Activated gamma-delta T cell treated with Interleukin-2 at 50 U/mL for 16 hours (primary cell): ENCODE measurements at places on chromosomes 6 and 20.
A peak's percentile ranks its signal among the peaks of the same experiment; 100 is the strongest.

- peak; percentile 28 for DNase-seq
These were observed at the start of gene TGM2 for GRCh38 chr20:38165089-38165965. Gene TGM2, minus strand, starts transcription at chr20:38165270. Its CDS starts 72 bp downstream, at chr20:38165198.

- DNase-seq, result no peak
These were observed 25.9 kb upstream of the GTSF1L start for GRCh38 chr20:43752561-43753301.

DNA sequence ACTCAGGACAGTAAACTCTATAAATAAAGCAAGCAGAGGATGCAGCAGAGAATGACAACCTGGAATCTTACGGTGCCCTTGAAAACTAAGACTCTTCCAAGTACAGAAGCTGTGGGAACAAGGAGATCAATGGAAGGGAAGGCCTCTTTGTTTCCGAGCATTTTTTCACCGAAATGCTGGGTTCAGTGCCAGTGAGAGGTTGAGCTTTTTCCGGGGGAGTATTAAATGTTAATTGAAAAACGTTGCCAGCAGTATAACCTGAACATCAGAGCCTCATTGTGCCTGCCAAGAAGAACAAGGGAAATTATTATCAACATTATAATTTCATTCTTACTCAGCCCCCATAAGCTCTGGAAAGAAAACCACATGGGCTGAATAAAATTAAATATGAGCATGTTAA, 17.5 kb downstream of the OPRM1 start:
- DNase-seq, result no peak

GRCh38 chr6:7975764-7976146, 65.2 kb upstream of the TXNDC5 start:
- DNase-seq, result no peak

- DNase-seq, result no peak
These were observed 180.7 kb downstream of the HIVEP2 start for GRCh38 chr6:142764311-142764710.

DNA sequence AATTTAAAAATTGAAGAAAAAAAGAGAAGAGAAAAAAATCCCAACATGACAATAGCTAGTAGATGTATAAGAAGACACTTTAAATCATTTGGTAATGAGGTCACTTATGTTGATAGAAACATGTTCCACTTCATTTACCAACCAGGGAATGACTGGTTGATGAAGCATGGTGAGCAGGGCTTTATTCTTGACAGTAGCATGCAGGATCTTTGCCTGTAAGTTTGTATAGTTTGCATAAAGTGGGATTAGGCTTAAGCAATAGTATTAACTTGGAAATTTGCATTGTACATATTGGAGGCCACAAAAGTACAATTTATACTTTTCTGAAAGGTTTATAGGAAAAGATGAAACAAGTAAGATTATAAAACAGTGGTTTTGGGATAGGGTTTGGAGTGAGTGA, 67.0 kb downstream of the NOX3 start:
- DNase-seq, result no peak

DNA sequence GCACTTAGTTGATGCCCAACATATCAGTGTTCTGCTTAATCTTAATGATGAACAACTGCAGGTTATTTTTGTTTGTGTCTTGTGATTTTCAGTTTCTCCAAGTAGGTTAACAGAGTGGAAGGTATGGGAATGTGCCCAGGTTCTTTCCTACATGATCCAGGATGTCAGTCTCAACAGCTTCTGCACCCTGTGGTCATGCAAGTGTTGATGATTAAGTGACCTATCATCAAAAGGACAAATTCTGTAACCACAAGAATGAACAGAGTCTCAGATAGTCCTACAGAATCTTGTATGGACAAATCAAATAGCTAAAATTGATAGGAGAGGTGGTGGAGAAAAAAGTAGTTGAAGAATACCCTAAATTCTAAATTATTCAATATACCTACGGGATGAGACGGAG, 26.1 kb downstream of the MAN1A1 start:
- DNase-seq, result no peak

DNA sequence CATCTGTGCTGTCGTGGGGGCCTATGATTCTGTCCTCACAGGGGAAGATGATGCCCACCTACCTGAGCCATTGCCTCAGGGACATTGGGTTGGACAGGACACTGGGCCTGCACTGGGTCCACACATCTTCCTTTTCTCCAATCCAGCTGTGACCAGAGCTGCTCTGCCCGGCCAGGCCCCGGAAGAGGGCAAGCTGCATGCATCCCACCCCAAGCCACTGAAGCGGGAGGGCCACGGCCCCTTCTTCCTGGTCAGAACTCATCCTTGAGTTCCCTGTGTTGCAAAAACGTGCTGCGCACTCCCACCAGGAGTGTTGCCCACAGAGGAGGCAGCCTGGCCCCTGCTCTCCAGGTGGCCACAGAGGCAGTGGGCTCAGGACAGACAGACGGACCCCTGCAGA, 38.2 kb downstream of the SPDEF start:
- DNase-seq, result no peak

GRCh38 chr20:63740627-63741353, 1.2 kb downstream of the SLC2A4RG start:
- peak; percentile 35 for DNase-seq

DNA sequence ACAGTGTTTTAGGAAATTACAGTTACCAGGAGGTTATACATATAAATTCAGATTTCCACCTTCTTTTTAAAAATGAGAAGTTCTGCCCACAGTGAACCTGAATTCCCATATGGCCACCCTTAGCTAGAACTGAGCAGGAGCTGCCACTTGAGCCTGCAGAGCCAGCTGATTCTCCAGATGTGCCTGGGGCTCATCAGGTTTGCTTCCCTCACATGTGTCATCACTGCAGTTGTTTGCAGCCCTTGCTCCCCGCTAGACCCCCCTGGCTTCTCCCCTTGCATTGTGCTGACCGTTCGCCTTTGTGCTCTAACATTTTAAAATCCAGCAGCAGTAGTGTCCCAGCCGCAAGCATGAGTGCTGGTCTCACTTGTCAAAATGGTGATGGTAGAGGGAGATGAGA, 131.1 kb downstream of the UTRN start:
- no peak for DNase-seq

DNA sequence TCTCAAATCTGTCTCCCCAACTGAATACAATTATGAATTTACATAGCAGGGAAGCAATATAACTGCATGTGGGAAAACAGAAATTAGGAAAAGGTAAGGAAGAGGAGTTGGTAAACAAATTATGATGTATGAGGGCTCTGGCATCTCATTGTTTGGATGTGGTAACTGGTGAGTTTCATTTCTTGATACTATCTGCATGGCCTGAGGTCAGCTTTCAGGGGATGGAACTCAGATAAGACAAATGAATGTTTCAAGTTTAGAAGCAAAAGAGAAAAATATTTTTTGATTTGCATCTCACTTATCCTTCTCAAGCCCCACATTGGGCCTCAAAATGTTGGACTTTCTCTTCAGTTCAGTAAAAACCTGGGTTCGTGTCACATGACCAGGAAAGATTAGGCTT, 302.2 kb upstream of the GJE1 start:
- no peak for DNase-seq

- DNase-seq, result no peak
These were observed 36.7 kb downstream of the LAMA2 start for GRCh38 chr6:128919412-128920180.

DNA sequence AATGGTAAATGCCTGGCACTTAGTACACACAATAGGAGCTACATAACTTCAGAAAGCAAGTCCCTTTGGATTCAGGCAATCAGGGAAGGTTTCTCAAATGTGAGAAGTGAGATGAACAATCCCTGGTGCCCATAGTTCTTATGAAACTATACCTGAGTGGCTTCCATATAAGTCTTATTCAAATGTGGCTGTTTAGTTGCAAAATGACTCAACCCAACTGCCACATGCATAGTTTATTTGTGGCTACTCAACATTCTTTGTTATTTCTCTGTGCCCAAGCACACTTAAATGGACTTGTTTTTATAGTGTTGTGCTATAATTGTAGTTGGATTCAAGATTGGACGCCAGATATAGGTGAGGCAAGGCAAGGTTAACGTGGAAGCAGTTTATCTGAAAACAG, 93.7 kb upstream of the ATXN1 start:
- no peak for DNase-seq

GRCh38 chr20:3628502-3629314, 34.5 kb downstream of the GFRA4 start:
- no peak for DNase-seq

- no peak for DNase-seq
These were observed 37.9 kb downstream of the SPATA2 start for GRCh38 chr20:49877386-49877921.

GRCh38 chr6:156795825-156796224, 18.6 kb downstream of the ARID1B start:
- DNase-seq, result no peak

- DNase-seq, result no peak
These were observed 87.5 kb upstream of the MPC1 start for GRCh38 chr6:166470029-166470862.

- DNase-seq, result no peak
These were observed 155.6 kb upstream of the TBX18 start for GRCh38 chr6:84920021-84920420.

GRCh38 chr6:104959026-104959858, 2.3 kb downstream of the LIN28B start:
- DNase-seq, result no peak

GRCh38 chr6:2792330-2793110, 27.3 kb downstream of the WRNIP1 start:
- no peak for DNase-seq

- DNase-seq, result no peak
These were observed 506.9 kb downstream of the LMBRD1 start for GRCh38 chr6:69289689-69290495.

DNA sequence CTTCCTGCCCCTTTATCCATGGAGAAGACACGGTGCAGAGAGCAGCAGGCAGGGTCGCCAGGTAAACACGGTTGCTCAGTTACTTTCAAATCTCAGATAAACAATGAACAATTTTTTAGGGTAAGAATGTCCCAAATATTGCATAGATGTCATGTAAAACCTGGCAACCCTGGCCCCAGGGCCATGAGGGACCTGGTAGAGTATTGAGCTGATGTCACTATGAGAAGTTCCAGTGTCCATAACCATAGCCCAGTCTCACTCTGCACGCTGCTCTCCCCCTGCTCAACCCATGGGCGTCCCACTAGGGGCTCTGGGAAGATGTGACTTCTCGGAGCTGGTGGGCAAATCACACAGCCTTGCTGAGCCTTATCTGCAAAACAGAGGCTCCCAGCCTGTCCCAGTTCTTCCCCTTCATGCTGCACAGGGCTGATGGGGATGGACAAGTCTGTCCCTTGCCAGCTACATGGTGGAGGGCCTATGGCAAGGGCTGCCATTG, 71.3 kb upstream of the TOP1 start:
- no peak for DNase-seq

DNA sequence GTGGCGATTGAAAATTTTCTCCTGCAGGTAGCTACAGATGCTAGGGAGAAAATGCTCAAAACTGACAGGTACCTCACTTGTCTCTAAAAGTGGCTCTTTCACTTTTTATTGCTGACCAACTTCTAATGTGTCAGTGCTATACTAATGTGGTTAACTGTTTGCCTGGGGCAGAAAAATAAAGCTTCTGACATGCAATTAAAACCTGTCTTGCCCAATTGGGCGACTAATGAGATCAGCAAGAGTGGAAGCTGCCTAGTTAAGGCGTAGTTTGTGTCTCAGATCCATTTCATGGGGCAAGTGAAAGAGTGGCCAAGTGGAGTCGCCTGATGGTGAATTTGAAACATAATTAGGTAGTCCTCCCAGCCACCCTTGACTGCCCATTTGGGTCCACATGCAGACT, 193.3 kb downstream of the TSHZ2 start:
- no peak for DNase-seq

DNA sequence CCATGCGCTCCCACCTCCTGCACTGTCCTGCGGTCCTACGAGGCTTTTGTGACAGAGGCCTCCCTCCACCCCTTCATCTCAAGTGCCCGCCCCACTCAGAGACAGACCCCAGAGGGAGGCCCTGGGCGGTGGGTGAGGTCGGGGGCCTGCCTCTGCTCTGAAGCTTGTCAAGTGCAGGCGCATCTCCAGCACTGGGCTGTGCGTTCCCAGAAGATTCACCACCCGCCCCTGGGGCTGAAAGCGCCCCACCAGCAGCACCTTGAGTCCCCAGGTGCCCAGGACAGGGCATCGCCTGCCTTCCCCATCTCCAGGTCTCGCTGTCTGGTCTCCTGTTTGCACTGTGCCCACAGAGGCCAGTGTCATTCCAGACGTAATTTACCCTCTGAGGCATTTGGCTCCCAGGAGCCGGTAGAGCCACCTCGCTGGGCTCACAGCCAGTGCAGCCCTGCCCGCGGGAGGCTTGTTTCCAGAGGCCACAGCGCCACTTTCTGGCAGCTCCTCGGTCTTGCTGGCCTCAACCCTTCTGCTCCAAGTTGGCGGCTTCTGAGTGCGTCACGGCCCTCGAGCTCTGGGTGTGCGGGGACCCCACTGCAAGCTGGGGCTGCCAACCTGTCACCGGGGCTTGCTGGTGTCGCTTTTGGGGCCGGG, 191.1 kb downstream of the TAF4 start:
- DNase-seq, result no peak

DNA sequence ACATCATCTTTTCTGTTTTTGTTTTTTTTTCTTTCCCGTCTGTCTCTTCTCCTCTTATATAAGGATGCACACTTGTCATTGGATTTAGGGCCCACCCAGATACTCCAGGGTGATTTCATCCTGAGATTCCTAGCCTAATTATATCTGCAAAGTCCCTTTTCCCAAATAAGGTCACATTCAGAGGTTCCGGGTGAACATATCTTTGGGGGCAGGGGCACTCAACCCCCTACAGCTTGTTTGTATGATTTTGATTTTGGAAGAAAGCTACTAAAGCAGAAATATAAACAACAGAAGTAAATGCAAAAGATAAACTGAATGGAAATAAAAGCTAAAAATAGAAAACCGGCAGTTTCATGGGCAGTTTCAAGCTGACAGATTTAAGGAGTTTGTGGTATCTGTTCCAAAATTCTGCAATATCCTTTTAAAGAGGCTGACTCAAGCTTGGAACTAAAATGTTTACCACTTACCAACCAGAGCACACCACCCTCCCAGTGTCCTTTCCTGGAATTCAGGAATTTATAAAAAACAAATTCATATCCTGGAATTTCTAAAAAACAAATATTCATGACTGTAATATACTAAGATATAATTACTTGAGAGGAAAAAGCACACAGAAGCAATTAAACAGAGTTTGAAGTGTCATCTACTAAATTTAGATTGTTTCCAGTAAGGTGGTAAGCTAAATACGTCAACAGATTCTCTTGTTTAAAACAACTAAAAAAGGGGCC, 100.0 kb upstream of the CARMIL1 start:
- DNase-seq, result no peak

DNA sequence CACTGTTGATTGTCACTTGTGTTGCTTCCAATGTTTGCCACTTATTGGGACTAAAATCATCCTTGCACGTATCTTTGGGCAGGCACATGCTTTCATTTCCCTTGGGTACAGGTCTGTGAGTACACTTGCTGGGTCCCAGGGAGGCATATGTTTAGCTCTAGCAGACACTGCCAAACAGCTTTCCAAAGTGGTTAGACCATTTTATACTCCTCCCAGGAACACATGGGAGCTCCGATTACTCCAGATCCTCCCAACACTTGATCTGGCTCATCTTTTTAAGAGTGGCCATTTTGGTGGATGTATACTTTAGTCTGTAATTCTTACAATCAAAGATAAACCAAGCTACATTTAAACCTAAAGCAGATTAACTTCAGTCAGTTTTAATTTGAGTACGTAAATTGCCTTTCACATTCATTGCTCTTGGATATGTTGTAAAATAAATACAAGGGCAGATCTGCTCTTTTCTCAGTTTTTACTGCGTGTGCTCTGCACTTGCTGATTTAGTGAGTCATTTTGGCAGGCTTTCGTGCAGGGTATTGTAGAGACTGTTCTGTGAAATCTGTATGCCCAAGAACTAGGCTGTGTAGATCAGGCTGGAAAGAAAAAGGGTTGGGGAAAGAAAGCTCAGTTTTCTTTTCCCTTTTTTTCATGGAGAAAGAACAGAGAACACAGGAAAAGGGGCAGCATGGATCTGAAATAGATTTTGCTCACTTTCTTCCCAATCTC, 19.5 kb downstream of the SLC22A1 start:
- no peak for DNase-seq
